ENCODE measurements at places on chromosomes 11 and 22.
A peak's percentile ranks its signal among the peaks of the same experiment; 100 is the strongest.

DNA sequence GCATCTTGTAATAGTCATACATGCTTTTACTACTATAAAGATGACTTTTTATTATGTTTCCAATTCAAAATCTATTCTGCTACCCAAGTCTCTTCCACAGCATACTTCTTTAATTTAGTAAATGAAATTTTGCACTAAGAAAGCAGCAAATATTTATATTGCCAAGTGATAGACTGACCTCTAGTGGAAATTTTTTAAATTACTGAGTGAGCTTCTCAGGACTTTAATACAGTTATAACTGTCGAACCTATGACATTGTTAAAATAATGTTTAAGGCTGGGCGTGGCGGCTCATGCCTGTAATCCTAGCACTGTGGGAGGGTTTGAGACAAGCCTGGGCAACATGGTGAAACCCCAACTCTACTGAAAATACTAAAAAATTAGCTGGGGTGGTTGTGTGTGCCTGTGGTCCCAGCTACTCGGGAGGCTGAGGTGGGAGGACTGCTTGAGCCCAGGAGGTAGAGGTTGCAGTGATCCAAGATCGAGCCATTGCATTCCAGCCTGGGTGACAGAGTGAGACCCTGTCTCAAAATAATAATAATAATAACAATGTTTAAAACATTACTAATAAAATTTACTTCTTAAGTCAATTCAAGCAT lies 27.3 kb downstream of the STK33 start:
- DNase-seq, result no peak

GRCh38 chr22:23223569-23224317 lies 43.4 kb downstream of the BCR start:
- no peak for DNase-seq

- no peak for DNase-seq
Measured at GRCh38 chr11:90252053-90252452, 29.2 kb upstream of the CHORDC1 start.

DNA sequence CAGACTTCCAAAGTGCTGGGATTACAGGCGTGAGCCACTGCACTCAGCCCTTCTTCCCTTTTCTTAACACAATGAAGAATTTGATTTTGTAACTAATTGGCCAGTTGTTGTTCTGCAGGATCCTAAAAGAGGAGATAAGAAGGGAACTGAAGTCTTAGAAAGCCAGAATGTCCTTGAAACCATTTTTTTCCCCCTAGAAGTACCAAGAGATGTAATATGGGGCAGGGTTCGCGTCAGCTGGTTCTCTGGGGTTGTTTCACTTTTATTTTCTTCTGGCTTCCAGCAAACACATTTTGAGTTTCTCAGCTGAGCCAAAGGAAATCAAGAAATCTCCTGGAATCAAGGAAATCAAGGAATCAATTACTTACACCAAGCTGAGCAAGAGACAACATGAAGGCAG lies 7.6 kb upstream of the NUCB2 start:
- no peak for DNase-seq

- no peak for DNase-seq
Measured at GRCh38 chr11:84292006-84292405, 1005.8 kb upstream of the CCDC90B start.

DNA sequence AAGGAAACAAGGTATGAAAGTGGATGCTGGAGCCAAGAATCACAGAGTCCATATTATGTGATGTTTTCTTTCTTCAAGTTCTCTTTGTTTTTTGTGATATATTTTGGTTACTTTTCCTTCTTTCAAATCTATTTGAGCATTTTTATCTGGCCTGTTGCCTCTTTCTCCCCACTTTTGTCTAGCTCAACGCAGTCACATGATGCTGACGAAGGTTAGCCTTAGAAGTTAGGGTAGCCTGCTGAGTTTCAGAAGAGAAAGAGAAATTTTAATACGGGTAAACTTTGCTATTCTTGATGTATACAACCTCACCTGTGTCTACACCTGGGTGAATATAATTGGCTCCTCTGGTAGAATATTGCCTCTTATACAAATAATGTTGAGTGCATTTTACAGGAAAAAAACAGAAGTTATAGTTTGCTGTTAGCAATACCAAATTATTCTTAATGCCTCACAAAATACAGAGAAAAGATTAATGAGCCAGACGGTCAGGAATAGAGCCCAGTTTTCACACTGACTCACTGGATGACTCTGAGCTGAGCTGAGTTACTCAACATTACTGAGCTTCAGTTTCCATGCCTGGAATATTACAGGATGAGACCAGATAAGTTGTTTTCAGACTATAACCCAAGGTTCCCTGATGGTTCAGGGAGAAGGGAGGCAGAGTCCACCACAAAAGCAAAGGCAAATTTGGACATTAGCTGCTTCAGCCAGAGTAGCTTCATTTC lies 161.6 kb upstream of the BDNF start:
- peak; percentile 90 for DNase-seq

GRCh38 chr22:37054056-37054395 lies 2.5 kb downstream of the KCTD17 start:
- DNase-seq, result peak; percentile 45

DNA sequence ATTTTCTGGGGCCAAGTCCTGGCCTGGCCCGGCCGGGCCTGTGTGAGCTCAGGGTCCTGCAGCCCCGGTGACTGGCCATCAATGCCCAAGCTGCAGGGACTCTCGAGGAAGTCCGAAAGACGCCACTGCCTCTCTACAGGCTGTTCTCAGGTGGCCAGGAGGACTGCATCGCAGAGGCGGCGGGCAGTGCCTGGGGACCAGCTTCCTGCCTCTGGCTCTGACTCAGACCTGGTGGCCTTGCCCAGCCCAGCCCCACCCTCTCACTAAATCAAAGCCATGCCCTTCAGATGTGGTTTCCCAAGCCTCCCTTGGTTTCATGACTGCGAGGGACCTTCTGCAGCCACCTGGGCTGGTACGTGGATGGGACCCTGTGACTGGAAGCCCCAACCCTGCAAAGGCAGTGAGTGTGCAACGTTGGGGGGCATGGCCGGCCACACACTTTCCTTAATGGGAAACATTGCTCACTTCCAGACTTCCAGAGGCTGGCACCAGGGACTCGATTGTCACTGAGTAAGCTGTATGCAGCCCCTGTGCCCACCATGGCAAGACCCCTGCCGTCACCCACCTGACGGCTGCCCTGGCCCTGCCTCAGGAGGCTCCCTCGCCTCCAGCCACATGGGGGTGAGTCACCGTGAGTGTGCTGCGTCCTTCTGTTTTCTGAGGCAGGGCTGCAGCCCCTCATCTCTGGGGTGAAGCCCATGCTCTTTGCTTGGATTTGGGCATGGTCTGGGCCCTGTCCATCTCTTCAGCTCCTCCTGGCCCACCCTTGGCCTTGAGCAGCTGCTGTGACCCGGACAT lies 6.0 kb upstream of the FGF3 start:
- peak; percentile 82 for DNase-seq

DNA sequence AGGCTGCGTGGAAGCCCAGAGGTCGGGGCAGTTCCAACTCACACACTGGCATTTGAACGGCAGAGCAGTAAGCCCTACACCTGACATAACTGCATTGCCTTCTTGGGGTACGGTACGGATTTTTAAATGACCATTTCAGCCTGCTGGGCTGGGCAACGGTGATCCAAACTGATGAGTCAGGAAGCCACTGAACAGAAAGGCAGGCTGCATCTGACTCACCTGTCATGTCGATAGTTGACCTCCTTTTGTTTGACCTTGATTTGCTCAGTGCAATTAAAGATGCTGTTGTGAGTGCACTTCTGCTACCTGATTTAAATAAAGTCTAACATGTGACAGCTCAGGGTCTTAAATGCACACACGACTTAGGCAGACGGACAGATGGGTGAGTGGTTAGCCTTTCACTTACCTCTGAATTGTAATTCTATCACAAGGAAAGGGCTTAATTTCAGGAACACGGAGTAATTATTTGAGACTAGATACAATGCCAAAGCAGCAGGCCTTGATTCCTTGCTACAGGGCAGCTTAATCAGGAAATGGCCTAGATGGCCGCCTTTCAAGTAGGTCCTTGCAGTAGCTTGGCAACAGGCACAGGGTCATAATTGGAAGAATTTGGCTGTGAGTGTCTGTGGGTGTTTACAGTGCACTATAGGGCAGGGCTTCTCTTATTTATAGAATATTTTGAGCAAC lies 52.2 kb downstream of the BMAL1 start:
- DNase-seq, result no peak

DNA sequence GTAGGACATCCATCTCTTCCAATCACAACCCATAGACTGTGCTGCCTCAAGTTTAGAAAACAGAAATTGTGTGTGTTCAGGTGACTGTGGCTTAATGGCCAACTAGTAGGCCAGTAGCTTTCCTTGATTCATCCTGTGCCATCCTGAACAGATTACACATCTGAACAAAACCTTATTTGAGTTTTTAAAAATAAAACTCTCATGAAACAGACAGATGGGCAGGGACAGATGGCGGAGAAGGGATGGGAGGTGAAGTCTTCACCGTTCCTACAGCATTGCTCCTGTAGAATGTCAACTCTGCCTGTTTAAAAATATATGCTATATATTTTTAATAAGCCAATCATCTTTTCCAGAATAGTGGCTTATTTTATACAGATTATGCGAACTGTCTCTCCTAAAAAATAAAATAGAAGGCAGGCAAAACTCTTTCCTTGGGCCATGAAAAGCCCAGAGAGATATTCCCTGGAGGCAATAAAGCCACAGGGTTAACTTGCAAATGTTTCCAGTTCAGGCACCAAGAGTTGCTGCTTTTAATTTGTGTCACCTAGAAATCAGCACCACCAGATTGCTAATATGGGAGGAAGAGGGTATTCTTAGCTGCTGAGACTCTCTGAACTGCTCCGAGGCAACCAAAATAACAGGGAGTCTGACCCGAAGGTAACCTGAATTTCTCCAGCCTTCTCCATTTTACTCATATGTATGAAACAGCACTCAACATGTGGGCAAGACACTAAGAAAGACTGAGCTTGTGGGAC lies 861.2 kb downstream of the OPCML start:
- no peak for DNase-seq

- peak; percentile 80 for DNase-seq
Measured at GRCh38 chr11:112016088-112016764, 9.0 kb upstream of the DLAT start.

- DNase-seq, result peak; percentile 76
Measured at GRCh38 chr11:75851203-75851602, 36.2 kb downstream of the UVRAG start.

- DNase-seq, result no peak
Measured at GRCh38 chr11:32821517-32821916, 8.2 kb upstream of the PRRG4 start.

GRCh38 chr11:69384251-69385143 lies 90.5 kb downstream of the MYEOV start:
- peak; percentile 75 for DNase-seq

- DNase-seq, result no peak
Measured at GRCh38 chr11:24046731-24047130, 450.1 kb upstream of the LUZP2 start.

DNA sequence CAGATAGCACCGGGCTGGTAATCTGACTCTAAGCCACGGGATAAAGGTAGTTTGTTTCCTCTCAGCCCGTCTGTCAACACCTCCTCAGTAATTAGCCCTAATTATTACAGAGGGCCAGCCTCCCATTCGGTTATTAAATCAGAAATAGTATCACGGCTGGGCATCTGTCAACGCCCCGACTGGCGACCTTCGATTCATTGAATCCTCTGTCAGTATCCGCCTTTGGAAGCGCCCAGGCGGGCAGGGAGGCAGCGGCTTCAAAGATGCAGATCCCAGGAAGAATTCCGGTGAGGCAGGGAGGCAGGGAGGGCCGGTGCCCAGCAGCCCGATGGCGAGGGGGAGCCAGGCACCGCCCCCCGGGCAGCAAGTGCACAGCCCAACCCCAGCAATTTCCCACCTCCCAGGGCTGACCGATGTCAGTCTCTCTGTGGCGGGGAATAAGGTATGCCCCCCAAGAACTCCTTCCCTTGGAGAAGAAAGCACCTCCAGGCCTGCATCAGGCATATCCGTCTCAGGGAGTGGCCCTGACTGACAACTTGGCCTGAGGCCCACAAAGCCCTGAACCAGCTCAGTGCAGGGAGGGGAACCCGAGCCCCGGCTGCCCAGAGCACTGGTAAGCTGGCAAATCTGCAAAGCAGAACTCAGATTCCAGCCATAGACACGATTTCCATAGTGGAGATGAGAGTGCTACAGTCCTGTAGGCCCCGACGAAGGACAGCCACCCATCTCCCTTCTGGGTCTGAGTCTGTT lies 11.4 kb downstream of the GNB1L start:
- DNase-seq, result peak; percentile 2

DNA sequence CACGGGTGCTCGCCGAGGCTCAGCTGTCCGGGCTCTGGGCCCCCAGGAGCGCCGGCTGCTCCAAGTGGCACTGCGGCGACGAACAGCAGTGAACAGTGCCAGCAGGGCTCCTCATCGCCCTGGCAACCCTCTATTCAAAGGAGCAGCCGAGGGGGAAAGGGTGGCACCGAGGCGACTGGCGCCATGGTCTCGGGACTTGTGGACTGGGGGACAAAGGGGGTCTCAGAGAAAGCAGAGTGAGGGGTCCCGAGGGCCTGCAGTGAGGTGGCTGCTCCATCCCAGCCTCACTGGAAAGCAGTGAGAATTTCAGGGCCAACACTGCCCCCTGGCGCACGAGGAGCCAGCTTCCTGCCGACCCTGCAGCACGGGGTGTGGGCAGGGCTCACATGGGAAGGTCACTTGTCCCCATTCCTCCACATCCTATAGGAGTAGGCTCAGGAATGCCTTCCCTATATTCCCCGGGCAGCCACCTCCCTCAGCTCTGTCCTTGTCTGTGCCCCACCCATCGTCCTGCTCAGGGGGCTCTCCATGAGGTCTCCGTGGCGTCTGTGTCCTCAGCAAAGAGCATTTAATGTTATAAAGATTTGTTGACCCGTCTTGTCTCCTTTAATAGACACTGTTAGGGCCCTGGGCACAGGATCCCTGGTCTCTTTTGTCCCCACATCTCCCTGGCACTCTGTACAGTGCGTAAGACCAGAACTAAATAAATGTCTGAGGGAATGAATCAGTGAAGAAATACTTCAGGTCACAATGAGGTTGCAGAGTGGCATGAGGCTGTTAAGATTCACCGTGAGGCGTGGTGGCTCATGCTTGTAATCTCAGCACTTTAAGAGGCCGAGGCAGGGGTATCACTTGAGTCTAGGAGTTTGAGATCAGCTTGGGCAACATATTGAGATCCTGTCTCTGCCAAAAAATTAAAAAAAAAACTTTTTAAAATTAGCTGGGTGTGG lies 26.4 kb downstream of the LRFN4 start:
- DNase-seq, result peak; percentile 93

GRCh38 chr11:126561327-126561893 lies 205.9 kb downstream of the ST3GAL4 start:
- peak; percentile 73 for DNase-seq

DNA sequence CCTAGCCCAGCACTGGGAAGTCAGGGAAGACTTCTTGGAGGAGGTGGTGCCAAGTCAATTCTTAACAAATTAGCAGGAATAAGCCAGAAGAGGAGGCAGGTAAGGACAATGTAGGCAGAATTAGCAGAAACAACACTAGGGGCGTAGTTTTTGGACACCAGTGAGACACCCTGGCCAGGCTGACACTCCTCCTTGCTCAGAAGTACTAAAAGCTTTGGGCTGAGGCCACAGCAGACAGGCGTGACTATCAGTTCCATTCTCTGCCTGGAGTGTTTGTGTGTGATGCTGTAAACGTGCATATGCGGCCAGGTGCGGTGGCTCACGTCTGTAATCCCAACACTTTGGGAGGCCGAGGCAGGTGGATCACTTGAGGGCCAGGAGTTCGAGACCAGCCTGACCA lies 36.0 kb downstream of the PHF21B start:
- peak; percentile 66 for DNase-seq

All from osteoblast (primary cell).